NCI-H1105 (cell line): ENCODE measurements at places on chromosomes 2 and 18.

GRCh38 chr2:26870585-26871095, 22.7 kb downstream of the DPYSL5 start:
- DNase-seq, result no peak

DNA sequence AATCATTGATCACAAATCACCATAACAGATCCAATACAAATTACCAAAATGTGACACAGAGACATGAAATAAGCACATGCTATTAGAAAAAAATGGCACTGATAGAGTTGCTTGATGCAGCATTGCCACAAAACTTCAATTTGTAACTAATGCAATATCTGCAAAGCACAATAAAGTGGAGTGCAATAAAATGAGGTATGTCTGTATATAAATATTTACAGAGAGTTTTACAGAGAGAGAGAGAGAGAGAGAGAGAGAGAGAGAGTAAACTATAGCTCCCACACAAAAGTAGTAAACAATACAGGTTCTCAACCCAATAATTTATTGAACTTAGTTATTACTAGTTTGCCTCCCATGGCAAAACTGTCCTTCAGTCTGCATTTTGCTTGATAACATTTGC, 1807.0 kb downstream of the SUCLG1 start:
- DNase-seq, result no peak

- no peak for DNase-seq
Measured at GRCh38 chr2:181646415-181646987, 10.4 kb downstream of the CERKL start.

- DNase-seq, result no peak
Measured at GRCh38 chr2:1995081-1995480, 250.8 kb upstream of the PXDN start.

DNA sequence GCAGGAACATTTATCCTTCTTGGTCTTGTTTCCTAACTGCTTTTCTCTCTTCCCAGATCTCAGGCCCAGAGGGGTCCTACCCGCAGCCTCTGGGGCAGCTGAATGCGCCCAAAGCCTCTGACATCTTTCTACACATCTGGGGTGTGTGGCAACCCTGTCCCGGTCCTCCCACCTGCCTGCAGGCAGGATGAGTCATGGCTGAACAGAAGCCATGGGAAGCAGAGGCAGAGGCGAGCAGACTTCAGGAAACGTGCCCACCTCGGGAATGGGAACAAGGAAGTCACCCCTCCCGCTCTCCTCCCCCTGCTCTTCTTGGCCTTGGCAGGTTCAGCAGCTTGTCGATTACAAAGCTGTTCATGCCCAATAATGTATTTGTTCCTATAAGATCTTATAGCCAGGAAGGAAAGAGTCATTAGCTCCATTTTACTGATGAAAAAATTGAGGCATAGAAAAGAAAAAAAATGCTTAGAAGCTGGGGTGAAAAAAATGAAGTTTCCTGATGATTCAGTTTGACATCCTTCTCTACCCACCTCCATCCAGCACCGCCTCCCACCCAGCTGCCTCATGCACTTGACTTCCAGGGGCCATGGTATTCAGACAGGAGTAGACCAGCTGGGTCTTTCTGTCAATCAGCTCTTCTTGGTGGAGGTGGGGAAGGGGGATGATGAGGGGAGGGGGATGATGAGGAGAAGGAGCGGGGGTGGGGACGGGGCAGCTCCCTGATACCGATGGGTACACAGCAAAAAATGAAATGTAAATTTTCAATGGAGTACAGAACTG, 10.4 kb upstream of the KCNF1 start:
- DNase-seq, result no peak

- no peak for DNase-seq
Measured at GRCh38 chr2:102141970-102142828, at the start of gene IL1R1. Gene IL1R1, plus strand, starts transcription at chr2:102142746. Its CDS starts 14,979 bp downstream, at chr2:102157725.

DNA sequence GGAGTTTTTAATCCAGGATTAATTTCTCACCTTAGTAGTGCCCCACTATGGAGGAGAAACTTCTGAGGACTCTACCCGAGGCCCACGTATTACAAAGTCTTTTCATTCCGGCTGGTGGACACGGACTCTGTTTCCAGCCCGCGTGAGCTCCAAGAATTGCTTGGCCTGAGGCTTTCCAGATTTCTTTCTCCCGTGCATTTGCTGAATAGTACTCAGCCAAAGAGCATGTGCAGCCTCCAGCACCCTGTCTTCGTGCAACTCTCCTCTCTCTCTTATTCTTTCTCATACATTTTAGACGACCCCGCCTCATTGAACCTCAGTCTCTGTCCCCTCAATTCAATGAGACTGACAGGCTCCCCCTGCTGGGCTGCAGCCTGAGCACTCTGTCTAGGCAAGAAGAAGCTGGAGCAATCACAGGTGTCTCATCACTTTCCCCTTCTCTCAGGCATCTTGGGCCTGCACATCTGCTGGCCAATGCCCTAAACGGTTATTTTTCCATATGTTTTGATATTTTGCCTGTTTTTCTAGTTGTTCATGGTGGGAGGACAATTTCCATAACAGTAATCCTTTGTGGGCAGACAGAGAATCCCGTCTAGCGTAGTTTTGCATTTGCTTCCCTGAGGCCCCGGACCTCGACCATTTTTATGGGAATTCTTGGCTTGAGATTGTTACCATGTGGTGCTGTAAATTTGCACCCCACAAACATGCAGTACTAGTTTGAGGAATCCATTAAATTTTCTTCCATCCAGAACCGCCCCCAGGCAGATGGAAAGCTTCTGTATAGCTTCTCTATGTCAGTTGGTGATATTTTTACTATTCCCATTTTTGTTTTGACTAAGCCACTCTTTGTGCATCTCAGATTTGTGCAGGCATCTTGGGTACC, 50.1 kb upstream of the LPIN2 start:
- DNase-seq, result no peak
